ENCODE measurements at places on chromosomes 7 and 10.

- DNase-seq, result no peak
Measured at GRCh38 chr10:52136921-52137320, 177.2 kb upstream of the DKK1 start.

DNA sequence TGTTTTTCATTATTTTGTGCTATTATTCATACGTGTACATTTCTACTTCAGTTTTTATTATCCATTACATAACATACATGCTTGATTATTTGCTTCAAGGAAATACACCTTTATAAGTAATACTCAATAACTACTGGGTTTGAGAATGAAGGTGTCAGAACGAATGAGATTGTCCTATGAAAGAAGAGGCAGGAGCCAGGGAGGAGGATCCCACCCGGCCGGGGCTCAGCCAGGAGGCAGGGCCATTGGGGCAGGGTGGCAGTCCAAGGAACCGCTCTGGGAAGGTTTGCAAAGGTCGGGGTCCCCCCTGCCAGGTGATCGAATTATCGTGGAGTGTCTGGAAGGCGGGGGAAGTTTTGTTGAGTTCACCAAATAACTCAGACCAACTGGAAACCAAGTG lies 9.1 kb downstream of the TRIM56 start:
- DNase-seq, result no peak

GRCh38 chr7:70952311-70952710 lies 179.6 kb upstream of the GALNT17 start:
- no peak for DNase-seq

DNA sequence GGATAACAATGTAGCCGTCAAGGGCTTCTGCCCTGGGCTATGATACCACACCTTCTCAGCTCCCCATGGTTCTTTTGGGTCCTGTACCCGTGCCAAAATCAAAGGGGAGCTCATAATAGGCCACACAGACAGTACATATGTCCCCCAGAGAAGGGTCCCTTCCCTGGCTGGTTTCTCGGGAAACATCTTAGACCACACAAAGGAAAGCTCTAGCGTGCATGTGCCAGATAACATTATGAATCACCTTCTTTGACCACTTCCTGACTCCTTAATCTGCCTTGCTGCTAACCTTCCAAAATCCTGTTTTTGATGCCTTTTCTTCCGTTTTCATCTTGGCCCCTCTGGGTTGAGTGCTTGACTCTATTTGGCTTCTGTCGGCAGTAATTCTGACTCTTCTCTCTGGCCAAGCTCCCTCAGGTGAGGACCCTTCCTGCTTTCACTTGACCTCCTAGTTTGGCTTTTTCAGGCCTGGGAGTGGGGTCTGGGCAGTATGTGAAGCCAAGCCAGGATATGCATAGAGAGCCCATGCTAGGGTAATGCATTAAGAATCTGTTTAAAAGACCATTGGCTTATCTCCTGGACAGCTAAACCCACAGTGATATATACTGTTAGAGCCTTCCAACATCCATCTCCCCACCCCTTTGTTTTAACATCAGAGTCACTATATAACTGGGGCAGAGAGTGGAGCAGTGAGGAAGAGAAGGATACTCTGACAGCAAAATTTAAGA lies 84.8 kb downstream of the ANLN start:
- DNase-seq, result no peak

DNA sequence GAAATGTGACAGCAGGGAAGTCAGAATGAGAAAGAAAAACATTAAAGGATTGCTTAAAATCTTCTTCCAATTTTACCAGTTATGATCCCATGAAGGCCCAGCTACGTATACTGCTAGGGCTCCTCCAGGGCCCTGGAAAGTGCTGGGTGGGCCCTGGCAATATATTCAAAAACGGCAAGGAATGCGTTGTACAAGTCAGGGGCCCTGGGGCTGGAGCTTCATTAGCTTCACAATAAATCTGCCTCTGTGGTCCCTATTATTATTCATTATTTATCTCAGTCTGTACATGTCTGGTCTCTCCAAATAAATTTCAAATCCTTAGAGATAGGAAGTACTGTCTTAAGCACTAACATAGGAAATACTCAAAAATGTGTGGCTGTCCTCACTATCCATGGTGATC lies 7.6 kb downstream of the JAZF1 start:
- no peak for DNase-seq

DNA sequence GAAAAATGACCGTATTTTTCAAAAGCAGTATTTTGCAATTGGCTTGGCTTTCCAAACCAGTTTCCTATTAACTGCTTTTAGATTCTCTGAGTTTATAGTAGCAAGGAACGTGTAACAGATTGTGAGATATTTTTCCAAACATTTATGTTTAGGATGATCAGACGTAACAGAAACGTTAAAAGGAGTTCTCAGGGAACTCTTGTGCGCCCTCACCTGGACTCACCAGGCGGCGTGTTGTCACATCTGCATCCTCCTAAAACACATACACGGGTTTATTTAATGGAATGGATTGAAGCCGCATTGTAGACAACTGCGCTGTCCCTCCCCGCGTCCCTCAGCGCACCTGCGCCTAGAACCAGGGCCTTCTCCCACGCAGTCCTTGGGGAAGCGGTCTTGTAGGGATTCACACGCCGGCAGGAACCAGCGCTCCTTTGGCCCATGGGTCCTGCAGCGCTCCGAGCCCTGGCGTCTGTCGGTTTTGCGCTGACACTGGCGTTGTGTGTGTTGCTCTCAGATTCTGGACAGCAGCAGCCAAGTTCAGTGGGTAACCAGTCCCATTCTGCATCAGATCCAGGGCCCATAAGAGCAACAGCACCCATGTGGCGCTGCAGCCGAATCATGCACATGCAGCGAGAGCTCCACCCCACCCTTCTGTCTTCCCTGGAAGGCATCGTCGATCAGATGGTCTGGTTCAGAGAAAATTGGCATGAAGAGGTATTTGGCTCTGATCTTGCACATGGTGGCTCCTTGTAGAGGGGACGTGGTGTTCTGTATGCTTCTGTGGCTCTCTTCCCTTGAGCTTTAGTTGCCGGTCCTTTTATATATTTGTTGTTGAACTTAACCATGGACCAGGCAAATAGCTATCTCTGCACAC lies 114.9 kb downstream of the TRRAP start:
- no peak for DNase-seq

GRCh38 chr10:30000802-30001571 lies 58.4 kb downstream of the JCAD start:
- DNase-seq, result no peak

- peak; percentile 27 for DNase-seq
Measured at GRCh38 chr10:114653926-114654325, 4.1 kb downstream of the ABLIM1 start.

DNA sequence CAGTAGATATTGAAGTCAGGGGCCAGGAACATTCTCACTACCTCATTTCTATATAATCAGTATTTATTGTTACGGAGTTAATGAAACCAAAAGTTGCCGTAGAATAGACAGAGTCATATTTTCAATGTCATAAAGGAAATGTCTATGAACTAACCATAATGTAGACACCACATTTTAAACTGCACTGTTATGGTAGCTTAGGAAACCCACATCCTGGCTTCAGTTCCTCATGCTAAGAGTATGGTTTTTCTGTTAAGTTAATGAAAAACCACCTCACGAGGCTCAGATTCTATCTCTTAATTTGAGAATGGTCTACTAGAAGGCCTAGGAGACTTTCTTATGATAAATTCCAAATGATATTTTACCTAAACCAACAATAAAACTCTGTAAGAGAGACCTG lies 166.5 kb downstream of the TMEM26 start:
- DNase-seq, result no peak

- DNase-seq, result no peak
Measured at GRCh38 chr10:133182190-133182589, 22.2 kb downstream of the KNDC1 start.

DNA sequence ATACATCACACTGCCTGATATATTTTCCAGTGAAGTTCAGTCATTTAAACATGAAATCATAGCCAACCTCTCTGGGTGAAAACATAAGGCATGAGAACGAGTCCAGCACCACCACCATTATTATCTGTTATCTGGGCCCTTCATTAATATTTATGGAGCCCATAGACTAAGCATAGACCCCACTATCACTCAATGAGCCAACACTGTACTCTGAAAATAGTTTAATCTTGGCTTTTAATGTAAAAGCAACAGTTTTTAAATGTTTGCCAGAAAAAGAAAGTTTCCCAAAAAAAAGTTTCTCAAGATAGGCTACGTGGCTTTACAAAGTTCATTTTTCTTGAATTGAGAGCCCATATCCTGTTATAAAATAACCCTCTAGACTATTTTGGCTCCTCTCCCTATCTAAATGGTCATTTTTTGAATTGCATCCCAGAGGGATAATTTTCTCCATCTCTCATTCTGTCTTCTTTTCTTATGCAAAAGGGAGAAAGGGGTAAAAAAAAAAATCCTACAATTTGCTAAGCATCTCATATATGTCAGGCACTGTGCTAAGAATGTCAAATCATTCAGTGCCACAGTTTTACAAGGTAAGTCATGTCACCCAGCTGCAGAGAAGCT lies 66.1 kb downstream of the FZD1 start:
- DNase-seq, result no peak

DNA sequence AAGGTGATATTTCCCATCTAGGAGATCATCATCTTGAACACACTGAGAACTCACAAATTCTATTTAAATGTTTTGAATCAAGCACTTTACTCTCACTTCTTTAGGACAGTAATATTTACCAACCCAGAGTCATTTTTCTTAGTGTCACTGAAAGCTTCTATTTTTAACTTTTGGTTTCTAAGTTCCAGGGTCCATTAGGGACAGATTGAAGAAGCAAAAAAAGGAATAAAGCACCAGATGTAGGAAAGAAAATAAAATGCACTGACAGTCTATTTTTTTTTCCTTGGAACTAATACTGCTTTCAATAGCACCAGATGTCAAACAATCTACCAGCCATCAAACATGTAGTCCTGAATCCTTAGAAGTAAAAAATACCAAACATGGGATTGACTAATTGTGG lies 526.7 kb upstream of the LRRN3 start:
- no peak for DNase-seq

DNA sequence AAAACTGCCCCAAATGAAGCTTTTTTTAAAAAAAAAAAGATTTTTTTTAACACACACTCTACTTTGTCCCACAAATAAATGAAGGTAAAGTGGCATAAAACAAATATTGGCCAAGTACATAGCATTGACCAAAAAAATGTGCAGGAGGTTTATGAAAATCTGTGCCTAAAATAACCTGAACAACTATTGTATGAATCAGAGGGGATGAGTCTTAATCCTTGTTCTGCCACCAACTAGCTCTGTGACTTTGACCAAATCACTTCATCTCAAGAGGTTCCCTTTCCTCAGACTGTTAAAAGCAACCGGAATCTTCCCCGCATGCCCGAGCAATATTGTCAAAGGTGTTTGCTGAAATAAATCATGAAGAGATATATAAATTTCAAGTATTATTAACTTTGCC lies 150.4 kb upstream of the NEBL start:
- no peak for DNase-seq

DNA sequence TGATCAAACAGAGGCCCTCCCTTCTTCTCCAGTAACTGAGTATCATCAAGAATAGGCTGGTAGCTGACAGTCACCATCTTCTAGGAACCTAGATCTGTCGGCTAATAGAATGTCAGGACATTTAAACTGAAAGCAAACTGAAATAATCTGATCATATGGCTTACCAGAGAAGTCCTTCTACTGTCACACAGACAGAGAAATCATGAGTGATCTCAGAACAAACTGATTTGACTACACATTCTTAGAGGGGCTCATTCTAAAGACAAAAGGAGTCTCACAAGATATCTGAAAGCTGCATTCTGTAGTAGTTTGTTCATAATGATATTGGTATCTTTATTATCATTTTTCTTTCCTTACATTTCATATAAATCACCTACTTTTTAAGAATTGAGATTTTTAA lies 130.9 kb upstream of the ADCY1 start:
- DNase-seq, result no peak

DNA sequence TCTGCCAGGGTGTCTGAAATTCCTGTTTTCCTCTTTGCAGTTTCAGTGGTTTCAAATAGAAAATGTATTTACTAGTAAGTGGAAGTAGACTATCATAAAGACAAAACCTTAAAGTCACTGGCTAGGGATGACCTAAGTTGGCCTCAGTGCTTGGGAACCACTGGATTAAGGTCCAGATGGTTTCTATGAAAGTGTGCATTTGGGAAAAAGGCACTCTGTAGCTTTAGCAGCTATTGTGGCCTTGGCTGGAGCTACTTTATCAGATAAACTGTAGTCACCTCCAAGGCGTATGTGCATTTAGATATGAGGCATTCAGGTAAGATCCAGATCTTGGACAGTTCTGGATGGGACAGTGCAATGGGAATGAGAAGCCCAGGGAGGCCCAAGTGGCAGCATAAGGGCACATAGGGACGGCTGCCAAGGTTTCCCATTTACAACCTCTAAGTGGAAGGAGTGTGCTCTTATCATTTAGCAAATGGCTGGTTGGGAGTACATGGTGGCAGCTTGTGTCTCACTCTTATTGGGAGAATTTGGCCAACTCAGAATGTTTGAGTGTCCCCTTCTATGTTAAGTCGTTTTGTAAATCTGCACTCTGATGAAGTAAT lies 185.6 kb downstream of the LRMDA start:
- DNase-seq, result no peak
